ENCODE measurements at places on chromosomes 5 and 9. TPM values are rescaled to one million over a fixed set of nuclear protein-coding genes. Genes with fewer than 3 reads are reported as not detected.

The DNAJC18 gene
- 5.1 TPM for polyA plus RNA-seq

The ADRA1B gene
- polyA plus RNA-seq = 0.49 TPM

The WDR41 gene
- polyA plus RNA-seq = 11.5 TPM

The PCDHGB1 gene
- polyA plus RNA-seq = 0.31 TPM

The RGS7BP gene
- 0.04 TPM for polyA plus RNA-seq

The PCDHGA7 gene
- 1.3 TPM for polyA plus RNA-seq

The OR5C1 gene
- polyA plus RNA-seq = not detected
